AG09319 (cell line): ENCODE measurements at places on chromosomes 2 and 18.

GRCh38 chr2:210792000-210792399 lies 235.6 kb downstream of the CPS1 start:
- no peak for DNase-seq

DNA sequence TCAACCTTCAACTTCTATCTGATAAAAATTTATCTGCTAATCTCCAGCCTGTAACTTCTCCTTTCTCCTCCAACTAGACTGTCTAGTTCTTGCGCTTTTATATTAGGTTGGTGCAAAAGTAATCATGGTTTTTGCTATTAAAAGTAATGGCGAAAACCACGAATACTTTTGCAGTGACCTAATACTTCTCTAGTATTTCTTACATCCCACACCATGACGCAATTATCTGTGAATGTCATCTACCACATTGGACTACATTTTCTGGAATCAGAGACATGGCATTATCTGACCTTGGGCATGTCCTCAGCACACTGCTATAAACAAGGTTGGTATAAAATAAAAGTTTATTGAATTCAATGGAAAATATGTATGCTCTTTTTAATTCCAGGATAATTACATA lies 370.2 kb upstream of the LYPD1 start:
- DNase-seq, result no peak

DNA sequence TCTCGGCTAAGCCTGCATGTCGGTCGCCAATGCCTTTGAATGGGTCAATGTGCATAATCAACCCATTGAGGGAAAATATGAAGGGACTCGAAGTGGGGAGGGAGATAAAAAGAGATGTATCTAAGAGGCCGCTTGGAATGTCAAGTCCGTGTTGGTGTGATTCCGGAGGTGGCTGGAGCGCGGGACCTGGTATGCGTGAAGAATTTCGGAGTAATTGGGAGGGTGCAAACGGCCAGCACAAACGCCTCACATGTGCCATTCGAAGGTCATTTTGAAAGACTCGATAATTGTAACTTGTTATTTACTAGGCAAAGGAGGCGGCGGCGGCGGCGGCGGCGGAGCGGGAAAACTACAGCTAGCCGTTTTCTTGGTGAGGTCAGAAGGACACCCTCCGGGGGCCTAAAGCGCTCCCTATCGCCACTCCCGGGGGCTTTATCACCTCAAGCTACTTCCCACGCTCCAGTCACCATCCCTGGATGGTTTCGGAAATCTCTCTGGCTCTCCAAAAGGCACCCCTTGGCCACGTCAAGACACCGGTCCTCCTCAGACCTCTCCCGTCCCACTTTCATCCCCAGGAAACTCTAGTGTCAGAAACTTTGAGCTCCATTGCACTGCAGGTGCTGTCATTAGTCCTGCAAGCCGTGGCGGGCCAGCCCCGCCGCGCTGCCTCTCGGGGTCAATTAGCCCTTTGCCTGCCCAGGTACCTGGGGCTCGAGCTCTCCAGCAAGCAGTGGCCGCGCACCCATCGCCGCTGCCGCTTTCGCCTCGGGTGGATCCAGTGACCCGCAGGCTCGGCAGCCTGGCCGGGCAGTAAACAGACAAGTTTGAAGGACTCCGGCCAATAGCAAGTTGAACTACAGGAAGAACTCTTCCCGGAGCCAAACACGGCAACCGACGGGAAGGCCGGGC lies 1.5 kb downstream of the ERBB4 start:
- DNase-seq, result no peak

DNA sequence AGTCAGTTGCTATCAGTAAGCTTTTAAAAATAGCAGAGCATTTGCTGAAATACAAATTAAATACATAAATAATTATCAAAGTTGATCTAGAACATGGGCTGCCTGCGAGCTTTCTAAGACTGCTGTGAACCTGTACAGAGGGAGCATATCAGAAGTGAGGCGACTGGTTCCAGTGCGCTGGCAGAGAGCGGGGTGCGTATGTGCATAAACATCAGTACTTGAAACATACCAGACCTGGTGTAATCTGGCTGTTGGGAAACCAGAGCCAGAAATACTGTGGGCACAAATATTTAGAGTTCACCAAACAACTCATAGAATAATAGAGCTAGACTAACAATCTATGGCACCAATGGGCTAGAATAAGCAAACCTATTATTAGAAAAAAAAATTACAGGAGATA lies 27.3 kb downstream of the PDIA6 start:
- DNase-seq, result no peak

DNA sequence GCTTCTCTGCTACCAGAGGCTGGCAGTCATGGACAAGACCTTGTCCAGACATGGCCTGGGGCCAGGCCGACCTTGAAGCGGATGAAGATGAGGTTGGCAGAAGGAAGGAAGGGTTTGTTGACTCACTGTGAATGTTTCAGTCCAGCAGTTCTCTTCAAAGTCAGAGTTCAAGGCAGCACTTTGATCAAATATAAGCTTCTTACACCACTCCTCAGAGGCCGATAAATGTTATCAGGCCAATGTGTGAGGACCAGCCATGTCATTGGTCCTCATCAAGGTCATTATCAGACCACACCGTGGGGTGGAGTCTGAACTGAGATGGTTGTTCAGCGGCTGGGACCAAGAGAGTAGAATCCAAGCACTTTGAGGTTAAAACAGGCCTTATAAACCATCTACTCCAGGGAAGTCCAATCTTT lies 35.5 kb downstream of the QPCT start:
- no peak for DNase-seq

- no peak for DNase-seq
Observed at GRCh38 chr2:198232281-198232680, 427.9 kb downstream of the PLCL1 start.

- DNase-seq, result no peak
Observed at GRCh38 chr2:73176205-73176880, 26.0 kb upstream of the NOTO start.

GRCh38 chr2:99477054-99477453 lies 12.8 kb downstream of the REV1 start:
- no peak for DNase-seq

GRCh38 chr18:37179384-37179783 lies 350.5 kb downstream of the KIAA1328 start:
- no peak for DNase-seq

DNA sequence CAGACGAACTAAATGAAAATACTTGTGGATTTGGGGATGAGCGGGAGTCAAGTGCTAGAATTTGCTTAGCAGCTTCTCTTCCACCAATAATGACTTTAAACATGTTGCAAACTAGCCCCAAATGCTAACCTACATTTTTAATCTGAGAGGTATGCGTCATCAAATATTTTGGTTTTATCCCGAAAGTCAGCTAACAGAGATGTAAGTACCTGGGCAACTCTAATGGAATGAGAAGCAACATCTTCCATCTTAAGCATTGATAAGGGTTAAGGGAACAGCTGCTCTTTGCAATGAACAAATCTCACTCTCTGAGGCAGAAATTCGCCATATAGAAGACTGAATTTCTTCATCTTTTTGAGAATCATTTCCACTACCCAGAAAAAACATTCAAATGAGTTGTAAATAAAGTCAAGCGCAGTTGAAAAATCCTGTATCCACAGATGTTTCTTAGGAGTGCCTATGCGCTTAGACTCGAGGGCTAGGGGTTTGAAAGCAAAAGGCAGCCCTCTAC lies 926 bp upstream of the YPEL5 start:
- DNase-seq, result no peak

DNA sequence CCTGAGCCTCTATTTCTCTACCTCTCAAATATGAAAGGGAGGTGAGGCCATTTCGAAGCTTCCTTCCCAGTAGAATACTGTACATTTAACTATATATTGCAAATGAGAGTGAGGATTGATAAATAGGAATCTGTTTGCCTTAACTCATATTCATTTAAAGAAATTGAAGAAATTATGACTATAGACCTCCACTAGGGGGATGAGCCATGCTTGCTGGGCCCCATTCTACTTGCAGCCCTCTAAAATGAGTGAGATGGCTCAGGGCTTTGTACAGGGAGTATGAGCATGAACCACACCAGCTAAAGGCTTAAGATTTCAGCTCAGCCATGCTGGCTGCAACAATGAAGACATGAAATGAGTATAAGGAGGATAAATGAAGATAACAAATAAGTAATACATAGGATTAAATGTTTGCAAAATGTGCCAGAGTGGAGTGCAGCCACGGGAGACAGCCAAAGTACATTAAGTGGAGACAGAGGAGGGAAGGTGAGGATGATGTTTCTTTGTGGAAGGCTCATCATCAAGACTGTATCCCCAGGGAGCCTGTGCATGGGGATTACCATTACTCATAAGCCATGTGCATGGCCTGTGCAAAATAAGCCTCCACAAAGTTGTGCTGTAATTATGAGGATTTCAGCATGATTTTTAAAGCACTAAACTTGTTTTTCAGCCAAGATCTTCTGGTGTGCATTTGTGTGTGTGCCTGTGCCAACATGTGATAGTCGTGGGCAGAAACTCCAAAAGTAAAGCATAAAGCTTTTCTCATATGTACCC lies 300.8 kb downstream of the CNTNAP5 start:
- DNase-seq, result no peak

DNA sequence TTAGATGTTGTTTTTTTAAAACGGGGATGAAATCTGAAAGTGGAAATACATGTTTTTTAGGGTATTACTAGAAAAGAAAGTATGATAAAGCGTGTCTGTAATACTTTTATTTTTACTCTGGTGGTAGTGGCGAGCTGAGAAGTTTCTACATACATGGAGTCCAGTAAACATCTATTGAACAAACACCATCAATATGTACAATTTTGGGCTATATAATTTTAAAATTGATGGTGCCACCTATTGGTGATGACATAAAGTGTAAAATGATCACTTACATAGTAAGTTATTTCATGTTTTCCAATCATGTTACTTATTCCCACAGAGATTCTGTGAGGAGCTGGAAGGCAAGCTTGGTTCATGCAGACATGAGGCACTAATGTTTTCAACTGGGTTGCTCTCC lies 31.5 kb upstream of the NFE2L2 start:
- no peak for DNase-seq

DNA sequence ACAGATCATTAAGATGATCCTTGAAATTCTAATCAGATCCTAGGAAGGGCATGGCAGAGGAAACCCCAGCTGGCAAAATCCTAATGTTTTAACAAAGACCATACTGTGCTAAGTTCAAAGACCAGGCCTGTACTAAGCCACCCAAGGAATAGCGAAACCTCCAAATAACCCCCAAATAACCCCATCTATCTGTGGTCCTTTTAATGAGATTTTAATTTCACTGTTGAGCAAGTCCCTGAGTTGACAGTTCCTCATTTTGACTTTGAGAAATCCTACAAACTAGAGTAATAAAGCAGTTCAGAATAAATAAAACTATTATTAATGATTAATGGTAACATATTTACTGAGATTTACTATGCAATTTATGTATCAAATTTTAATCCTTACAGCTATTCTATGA lies 259.8 kb downstream of the STK39 start:
- no peak for DNase-seq

GRCh38 chr2:234422981-234423431 lies 73.9 kb downstream of the ARL4C start:
- DNase-seq, result no peak

GRCh38 chr2:228987441-228988155 lies 283.5 kb downstream of the PID1 start:
- DNase-seq, result no peak

DNA sequence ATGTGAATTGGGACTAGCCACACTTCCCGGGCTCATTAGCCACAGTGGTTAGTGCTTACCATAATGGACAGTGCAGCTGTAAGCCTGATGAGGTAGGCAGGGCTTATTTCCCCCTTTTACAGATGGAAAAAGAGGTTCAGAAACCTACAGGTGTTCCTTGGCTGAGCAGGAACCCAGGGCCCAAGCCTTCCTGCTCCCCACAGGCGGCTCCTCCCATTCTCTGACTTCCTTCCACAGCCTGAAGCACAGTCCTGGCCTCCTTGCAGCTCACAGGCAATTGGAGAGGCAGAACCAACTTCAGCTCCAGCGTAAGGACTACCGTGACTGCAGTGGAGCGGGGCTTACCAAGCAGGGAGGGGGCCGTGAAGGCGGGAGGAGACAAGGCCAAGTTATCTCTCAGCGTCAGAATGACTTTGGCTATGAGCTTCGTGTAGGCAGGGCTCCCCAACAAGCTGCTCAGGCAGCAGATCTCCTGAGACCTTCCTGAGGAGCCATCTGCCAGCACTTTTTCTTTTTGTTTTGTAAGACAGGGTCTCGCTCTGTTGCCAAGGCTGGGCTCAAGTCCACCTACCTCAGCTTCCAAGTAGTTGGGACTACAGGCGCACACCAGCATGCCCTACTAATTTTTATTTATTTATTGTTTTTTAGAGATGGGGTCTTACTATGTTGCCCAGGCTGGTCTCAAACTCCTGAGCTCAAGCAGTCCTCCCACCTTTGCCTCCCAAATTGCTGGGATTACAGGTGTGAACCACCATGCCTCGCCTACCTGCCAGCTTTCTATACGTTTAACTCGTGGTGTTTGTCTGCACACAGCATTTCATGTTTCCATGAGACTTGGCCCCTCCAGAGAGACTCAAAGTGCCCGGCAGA lies 34.2 kb upstream of the NT5DC4 start:
- no peak for DNase-seq

GRCh38 chr2:182245963-182246362 lies 180.9 kb downstream of the PDE1A start:
- DNase-seq, result no peak

DNA sequence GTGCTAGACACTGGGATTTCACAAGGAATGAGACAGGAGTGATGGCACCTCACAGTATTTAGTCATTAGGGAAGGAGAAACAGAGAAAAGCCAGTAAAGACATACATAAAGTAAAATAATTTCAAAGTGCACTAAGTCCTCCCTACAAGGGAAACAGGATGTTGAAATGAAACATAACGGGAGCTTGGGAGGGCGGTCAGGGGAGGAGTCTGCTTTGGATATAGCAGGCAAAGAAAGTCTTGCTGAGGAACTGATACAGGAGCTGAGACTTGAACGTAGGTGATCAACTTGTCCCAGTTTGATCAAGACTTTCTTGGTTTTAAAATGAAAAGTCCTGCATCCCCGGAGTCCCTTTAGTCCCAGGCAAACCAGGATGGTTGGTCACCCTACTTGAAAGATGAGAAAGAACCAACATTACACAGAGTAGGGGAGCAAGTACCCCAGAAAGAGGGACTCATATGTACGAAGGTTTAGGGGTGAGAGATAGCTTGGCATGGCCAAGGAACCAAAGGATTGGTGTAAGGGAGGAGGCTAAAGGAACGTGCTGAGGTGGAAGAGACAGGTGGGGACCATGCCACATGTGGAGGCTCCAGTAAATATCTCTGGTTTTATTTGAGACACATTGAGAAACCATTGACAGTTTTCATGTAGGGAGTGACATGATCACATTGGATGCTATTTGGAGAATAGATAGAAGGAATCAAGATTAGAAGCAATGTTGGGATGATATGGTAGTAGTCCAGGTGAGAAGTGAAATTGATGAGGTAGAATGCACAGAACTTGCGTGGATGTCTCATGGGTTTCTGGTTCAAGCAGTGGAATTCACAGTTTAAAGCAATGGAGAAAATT lies 28.4 kb downstream of the FBXO48 start:
- DNase-seq, result no peak

- DNase-seq, result no peak
Observed at GRCh38 chr2:56576001-56576400, 392.2 kb downstream of the CCDC85A start.

GRCh38 chr2:175366815-175367214 lies 185.3 kb upstream of the ATP5MC3 start:
- DNase-seq, result peak; percentile 27
